ENCODE measurements at places on chromosomes 11 and 22.

DNA sequence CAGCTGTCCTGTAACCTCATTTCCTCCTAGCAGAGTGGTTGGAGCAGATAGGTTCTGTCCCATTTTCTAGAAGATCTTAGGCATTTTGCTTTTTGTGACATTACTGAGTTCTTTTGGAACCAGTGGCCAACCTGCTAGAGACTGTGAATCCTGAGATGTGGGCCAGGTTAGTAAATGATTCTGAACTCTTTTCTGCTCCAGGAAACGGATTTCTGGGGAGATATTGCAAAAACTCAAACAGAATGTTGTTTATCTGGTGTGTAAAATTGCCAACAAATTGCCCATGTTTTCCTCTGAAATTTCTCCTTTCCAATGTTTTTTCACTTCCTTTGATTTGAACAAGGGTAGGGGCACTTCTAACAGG is 32.7 kb downstream of the SLC6A5 start:
- no peak for DNase-seq

DNA sequence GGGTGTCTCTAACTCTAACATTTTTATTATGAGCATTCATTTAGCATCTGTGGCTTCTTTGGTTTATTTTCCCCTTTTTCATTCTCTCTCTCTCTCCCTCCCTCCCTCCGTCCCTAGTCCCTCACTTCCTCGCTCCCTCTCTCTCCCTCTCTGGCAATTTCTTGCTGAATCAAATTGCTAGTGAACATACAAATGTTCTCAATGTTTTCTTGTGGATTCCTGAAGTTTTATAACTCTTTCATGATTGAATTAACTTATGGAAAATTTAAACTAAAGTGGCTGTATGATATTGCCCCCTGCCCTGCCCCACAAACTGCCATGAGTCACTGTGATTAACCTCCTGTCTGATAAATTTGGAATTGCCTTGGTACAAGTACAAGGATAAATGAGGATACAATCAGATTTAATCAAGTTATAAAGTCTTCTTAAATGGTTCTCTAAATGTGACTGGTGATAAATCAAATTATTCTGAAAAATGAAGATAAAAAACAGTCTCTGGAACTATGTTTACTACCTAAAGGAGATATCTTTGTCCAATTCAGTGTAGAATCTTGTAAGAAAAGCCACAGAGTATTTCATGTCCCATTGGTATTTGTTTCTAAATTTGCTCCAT is 143.0 kb upstream of the PDGFD start:
- no peak for DNase-seq

DNA sequence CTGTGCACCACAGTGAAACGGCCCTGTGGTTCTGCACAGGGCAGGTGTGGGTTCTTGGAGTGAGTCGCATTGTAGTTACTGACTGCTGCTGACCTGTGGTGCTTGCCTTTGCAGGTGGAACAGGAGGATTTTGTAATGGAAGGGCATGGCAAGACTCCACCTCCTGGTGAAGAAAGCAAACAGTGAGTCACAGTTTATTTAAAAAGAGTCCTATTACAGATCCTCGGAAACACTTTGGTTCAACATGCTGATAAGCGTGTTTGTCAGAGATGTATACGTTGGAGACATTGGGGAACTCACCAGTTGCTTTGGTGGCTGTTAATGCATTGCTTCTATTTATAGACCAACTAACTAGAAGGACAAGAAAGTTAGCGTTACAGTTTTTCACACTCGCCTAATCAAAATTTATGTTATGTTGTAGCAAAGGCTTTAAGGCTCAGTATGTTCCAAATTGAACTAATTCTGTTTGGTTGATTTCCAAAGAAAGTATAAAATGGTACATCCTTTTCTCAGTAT is 21.7 kb upstream of the TNRC6B start:
- no peak for DNase-seq

DNA sequence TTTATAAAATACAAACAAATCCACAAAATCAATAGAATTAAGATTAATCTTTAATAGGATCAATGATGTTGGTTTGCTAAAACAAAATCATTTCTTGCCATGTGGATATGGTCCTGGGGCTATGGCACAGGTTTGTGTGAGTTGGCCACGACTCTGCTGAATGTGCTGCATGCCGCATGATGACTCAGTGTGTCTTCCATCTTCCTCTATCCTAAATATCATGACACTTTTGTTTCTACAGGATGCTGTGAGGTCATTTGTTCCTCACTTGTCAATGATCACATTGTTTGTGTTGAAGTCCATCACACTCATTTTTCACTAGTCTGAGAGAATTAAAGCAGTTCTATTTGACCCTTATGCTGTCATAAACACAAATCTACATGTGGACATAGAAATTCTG is 167.2 kb upstream of the ZBED5 start:
- DNase-seq: no peak

GRCh38 chr11:64223001-64223651 is 2.9 kb downstream of the TRPT1 start:
- no peak for DNase-seq

DNA sequence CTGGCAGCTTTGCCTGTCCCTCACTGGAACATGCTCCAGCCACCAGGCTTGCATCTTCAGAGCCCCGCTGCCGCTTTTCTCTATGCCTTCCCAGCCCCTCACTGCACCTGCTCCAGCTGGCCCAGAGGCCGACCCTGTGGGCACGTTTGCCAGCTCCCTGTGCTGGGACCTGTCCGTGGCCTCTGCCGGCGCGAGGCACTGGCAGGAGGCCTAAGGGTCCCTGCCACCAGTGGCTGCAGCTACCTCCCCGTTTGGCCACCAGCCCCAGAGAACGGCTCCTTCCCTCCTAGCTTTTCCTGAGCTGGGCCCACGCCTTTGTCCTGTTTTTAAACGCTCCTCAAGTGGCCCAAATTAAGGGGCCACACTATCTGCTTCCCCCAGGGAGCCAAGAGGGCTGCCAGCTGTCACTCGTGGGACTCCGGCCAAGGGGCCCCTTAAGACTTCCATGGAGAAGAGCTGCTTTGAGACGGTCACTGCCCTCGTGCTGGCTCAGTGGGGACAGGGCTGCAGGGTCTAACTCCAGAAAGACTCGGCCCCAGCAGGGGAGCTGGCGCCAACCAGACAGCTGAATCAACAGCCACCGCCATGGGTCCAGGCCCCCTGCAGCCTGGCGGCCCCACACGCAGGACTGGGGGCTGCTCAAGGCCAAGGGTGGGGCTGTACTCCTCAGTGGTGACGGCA is 24.6 kb upstream of the WNT7B start:
- DNase-seq: no peak

DNA sequence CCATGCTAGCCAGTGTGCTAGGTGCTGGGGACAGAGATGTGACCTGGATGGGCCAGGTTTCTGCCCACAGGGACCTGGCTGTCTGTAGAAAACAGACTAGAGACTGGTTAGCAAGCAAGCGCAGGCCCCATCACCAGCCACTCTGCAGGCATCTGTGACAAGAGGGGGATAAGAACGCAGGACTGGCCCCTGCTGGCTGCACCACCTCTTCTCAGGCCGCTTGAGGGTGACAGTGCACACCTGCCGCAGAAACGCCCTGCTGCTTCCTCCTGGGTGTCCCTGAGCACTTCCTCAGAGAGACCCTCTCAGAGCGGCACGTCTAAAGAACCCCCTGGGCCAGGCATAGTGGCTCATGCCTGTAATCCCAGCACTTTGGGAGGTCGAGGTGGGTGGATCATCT is 5.9 kb upstream of the PICK1 start:
- no peak for DNase-seq

- DNase-seq: no peak
Observed at GRCh38 chr11:134592391-134592990, 180.4 kb upstream of the B3GAT1 start.

DNA sequence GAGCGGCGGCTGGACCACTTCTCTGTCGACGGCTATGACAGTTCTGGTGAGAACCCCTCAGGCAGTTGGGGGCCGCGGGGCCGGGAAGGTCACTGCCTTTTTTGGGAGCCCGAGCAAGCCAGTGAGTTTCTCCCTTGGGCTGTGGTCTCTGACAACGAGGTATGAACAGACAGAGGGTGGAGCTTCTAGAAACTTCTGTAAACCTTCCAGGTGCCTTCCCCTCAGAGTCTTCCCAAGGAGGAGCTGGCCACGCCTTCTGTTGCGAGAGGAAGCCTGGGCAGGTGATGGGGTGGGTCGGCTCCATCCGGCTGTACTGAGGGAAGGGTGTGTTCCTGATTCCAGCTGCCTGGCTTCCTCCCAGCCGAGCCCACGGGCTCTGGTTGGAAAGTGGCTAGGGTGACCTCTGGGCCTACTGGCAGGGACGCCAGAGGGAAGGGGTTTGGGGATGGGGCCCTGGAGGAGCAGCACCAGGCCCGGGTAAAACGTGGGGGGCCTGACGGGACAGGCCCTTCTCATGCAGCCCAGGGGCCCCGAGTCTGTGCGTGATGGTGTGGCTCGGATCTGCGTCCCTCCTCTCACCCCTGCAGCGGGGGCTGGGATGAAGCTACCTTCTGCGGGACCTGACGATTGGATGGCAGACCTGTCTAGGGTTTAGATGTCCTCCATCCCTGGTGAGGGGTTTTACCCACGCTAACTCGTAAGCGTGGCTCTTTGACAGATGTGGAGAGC is 110.8 kb downstream of the KCNQ1OT1 start:
- DNase-seq: no peak

DNA sequence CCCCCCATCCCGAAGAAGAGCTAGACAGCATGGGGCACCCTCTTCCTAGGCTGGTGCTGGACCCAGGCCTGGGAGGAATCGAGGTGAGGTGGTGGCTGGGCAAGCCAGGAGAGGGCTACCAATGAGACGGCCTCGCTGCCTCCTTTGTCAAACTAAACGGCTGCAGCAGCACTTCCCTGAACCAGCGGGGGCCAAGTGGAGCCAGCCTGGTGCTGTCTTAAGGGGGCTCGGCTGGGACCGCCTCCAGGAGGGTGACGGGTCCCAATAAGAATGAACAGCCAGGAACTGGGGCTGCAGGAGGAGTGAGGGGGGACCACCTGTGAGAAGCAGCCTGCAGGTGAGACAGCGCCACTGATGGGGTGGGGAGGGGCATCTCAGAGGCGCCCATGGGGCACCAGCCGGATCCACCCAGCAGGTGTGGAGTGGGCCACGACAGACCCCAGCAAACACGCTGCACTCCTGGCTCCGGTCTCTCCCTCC is 17.1 kb downstream of the IFT27 start:
- DNase-seq: no peak

- DNase-seq: no peak
Observed at GRCh38 chr11:35619116-35619854, 1.0 kb downstream of the FJX1 start.

Data from putamen (tissue), 1 donor.